ENCODE measurements at places on chromosomes 4 and X. TPM values are rescaled to one million over a fixed set of nuclear protein-coding genes. Genes with fewer than 3 reads are reported as not detected.

GRCh38 chrX:37787423-37787869 is 7.6 kb downstream of the CYBB start:
- H3K4me1 ChIP-seq, result peaks cover 14% of the 10 kb centered on the region
- no peaks in the 10 kb centered on the region for H3K36me3 ChIP-seq

GRCh38 chrX:8879750-8880149 is 78.6 kb upstream of the FAM9A start:
- H3K4me1 ChIP-seq, result no peaks in the 10 kb centered on the region
- no peaks in the 10 kb centered on the region for H3K36me3 ChIP-seq
- peaks cover 15% of the 10 kb centered on the region for H3K27me3 ChIP-seq
- no peak overlapping the region for H3K27ac ChIP-seq

GRCh38 chrX:55919367-55920221 is 202.0 kb downstream of the RRAGB start:
- no peak for DNase-seq
- H3K4me1 ChIP-seq, result no peaks in the 10 kb centered on the region
- no peak overlapping the region for H3K27ac ChIP-seq
- peaks cover 5% of the 10 kb centered on the region for H3K36me3 ChIP-seq

- no peaks in the 10 kb centered on the region for H3K36me3 ChIP-seq
- H3K27me3 ChIP-seq, result no peaks in the 10 kb centered on the region
These were observed 73.5 kb downstream of the HS3ST1 start for GRCh38 chr4:11355226-11355625.

- H3K36me3 ChIP-seq, result no peaks in the 10 kb centered on the region
- H3K27me3 ChIP-seq, result no peaks in the 10 kb centered on the region
- no peak overlapping the region for H3K4me3 ChIP-seq
- H3K27ac ChIP-seq, result no peak overlapping the region
- no peak for DNase-seq
These were observed 41.4 kb upstream of the NDST4 start for GRCh38 chr4:115154826-115155225.

VGLL1 gene
- total RNA-seq, result not detected

- DNase-seq, result peak; percentile 75
- H3K4me3 ChIP-seq, result no peak overlapping the region
- no peaks in the 10 kb centered on the region for H3K27me3 ChIP-seq
- H3K27ac ChIP-seq, result no peak overlapping the region
- H3K4me1 ChIP-seq, result peaks cover 22% of the 10 kb centered on the region
These were observed 5.1 kb upstream of the TNIP2 start for GRCh38 chr4:2761035-2761923.

GRCh38 chrX:48688531-48689150 is 5.0 kb downstream of the WAS start:
- no peak for DNase-seq
- peaks cover 46% of the 10 kb centered on the region for H3K36me3 ChIP-seq
- H3K4me1 ChIP-seq, result peaks cover 34% of the 10 kb centered on the region
- H3K4me3 ChIP-seq, result no peak overlapping the region

GRCh38 chrX:78548012-78548411 is 111.1 kb downstream of the RTL3 start:
- DNase-seq, result no peak
- no peak overlapping the region for H3K27ac ChIP-seq
- H3K36me3 ChIP-seq, result peaks cover 12% of the 10 kb centered on the region
- H3K4me3 ChIP-seq, result no peak overlapping the region
- H3K4me1 ChIP-seq, result no peaks in the 10 kb centered on the region
- H3K27me3 ChIP-seq, result no peaks in the 10 kb centered on the region

DNA sequence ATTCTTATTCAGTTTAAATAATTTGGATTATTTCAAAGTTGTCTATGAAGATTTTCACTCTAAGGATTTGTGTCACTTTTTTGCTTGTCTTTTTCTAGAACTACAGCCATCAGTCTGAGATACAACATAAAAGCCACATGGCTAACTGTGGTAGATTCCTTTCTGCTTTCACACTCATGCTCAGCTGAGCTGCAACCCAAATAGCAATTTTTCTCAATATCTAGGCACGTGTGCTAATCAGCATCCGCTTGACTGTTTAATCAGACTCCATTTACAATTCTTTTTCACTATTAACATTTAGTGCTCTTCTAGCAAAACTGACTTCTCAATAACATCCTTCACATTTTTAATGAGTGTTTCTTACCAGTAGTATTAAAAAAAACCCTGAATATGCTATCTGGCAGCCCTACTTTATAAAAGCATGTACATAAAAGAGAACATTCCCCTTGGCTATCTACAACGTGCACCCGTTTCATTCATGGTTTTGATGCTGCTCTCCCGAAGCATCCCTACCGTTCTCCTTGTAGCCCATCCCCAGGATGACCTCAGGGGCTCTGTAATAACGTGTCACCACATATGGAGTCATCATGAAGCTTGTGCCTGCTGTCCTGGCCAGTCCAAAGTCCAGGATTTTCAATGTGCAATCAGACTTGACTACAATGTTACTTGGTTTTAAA is 259.2 kb downstream of the MAPK10 start:
- no peaks in the 10 kb centered on the region for H3K27me3 ChIP-seq
- no peak overlapping the region for H3K4me3 ChIP-seq
- no peaks in the 10 kb centered on the region for H3K36me3 ChIP-seq
- H3K4me1 ChIP-seq, result no peaks in the 10 kb centered on the region
- no peak overlapping the region for H3K27ac ChIP-seq
- no peak for DNase-seq
